ENCODE measurements at places on chromosomes 7 and 10.

DNA sequence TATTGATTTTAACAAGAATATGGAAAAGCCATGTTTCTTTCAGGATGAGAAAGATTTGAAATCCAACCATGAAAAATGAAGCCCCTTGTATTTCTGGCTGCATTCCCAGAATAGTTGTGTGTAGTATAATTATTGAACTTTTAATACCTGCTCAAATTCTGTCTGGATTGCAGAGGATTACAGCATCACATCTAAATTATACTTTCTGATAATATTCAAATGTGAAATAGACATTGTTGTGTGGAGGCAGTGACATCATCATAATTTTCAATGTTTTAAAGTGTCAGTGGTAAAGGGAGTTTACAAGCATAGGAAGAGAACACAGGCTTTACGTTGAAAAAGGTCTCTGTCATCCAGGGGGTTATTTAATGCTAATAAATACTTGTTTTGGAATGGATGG is 93.4 kb downstream of the POLL start:
- no peak for DNase-seq

- no peak for DNase-seq
Observed at GRCh38 chr10:59283456-59284091, 78.8 kb downstream of the FAM13C start.

- DNase-seq: no peak
Observed at GRCh38 chr7:81297317-81297716, 378.5 kb upstream of the SEMA3C start.

GRCh38 chr10:116270126-116270770 is 2.8 kb downstream of the GFRA1 start:
- DNase-seq: no peak

GRCh38 chr7:91242097-91242844 is 22.0 kb upstream of the FZD1 start:
- no peak for DNase-seq

DNA sequence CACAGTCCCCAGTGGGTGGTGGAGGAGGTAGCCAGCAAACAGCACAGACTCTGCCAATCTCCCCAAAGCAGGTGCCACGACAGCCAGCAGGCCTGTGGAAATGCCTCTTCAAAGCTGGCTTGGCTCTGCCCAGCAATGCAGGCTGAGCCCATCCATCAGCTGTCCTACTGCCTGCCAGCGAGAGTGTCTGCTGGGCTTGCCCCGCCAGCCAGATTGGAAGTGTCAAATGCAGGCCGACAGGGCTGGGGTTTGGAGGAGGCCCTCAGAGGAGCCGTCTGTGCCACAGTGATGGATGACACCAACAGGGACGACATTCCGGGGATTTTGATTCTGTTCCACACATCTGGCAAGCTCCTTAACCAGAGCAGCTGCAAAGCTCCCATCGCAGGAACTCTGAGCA is 16.7 kb downstream of the HABP2 start:
- DNase-seq: no peak

GRCh38 chr10:74177140-74177677 is 26.2 kb downstream of the ADK start:
- DNase-seq: peak; percentile 26

DNA sequence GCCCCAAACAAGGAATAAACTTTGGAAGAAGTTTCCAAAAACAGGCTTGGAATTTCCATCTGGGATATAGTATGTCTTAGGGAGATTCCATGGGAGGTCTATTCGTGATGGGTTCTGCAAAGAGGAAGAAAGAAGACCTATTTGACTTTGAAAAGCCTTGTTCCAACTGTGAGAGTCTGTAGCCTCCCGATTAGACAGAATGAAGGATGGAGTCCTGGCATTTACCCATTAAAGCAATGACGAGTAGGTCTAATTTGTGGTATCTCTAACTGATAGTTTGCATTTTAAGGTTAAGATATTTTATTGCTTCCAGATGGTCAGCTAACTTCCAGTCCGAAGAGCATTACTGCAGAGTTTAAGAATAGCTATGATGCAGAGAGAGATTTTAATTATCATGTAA is 19.5 kb upstream of the GALNT17 start:
- no peak for DNase-seq

GRCh38 chr10:909831-910230 is 21.7 kb downstream of the LARP4B start:
- no peak for DNase-seq

- DNase-seq: no peak
Observed at GRCh38 chr10:76643511-76643911, 994.1 kb downstream of the KCNMA1 start.

DNA sequence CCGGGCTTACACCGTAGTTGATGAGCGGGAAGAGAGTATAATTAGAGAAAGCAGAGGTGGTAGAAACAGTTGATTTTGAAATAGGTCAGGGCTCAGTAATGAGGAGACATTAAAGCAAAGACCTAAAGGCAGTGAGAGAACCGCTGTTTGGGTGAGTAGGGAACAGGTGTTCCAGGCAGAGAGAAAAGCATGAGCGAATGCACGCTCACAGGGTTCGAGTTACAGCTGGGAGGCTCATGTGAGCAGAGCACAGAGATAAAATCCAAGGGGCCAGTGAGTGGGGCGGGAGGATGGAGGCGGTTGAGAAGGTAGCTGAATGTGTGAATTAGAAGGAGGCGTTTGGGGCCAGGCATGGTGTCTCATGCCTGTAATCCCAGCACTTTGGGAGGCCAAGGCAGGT is 39.9 kb downstream of the APBB1IP start:
- no peak for DNase-seq

DNA sequence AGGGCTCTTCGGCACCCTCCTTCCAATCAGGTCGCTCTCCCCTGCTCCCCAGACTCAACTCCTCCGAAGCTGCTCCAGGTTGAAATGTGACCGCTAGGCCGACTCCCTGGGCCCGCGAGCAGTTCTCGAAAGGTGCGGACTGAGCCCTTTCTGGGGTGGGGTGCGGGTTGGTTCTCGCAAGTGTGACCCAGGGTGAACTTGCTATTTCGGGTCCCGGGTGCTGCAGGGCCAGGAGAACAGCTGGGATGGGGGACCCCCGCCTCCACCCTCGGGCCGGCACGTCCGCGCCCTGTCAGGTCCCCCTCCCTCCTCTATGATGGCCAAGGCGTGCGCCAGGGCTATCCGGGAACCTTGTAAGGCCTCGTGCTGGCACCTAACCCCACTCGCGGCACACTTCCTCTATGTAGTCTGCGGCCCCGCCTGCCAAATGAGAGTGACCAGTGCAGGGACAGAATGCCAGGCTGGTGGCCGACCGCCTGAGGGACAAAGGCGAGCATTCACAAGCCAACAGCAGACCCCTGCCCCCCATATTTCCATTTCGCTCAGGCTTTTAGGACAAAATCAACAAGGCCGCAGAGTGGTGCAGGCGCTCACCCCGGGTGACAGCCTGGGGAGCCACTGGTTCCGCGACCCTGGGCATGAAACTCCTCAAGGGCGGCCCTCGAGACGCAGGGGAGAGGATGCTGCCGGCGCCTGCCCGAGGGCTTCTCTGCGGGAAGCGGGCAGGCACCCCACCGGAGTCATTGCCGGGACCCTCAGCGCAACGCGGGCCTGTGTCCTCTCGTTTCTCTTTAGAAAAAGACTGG is 13.7 kb upstream of the HOXA13 start:
- no peak for DNase-seq

DNA sequence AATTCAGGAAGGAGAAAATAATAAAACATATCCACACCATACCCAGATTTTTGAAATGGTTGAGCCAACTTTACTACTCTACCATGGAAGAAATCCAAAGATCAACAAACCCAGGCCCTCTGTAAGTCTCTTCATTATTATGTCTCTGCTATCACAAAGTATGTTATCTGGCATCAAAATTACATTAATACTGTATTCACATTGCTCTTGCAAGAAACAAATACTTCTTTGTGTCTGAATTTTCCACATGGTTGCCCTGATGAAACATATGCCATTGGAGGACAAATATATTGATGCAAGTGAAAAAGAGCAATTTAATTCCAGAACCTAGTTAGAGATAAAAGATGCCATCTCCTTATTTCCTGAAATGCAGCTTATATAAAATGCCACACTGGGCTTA is 204.0 kb downstream of the FZD1 start:
- DNase-seq: no peak

- no peak for DNase-seq
Observed at GRCh38 chr7:82886324-82886723, 276.4 kb downstream of the PCLO start.

GRCh38 chr10:130737621-130738020 is 573.9 kb downstream of the TCERG1L start:
- peak; percentile 11 for DNase-seq

DNA sequence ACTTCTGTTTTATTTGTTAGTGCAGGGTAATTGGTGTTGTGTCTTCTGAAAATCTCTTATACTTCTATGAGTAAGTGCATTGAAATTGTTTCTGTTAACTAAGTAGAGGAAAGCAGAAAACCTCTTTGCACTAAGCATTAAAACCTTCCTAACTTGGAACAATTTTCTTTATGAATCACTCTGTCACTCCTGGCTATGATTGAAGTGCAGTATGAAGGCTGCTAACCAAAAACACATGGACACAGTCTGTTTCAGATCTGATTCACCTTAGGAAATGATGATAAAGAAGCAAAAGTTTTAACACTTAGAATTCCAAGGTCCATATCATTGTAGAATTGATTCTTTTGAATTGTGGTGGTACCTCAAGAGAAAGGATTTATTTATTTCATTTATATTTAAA is 41.9 kb downstream of the MET start:
- DNase-seq: no peak

GRCh38 chr10:132401401-132402118 is 4.6 kb downstream of the PWWP2B start:
- DNase-seq: no peak

- no peak for DNase-seq
Observed at GRCh38 chr10:10804998-10805740, 212.5 kb upstream of the CELF2 start.

Data from inflammatory macrophage (primary cell).